HS-27A (cell line): ENCODE measurements at places on chromosomes 16 and 17.
A peak's percentile ranks its signal among the peaks of the same experiment; 100 is the strongest.

- no peak for DNase-seq
These were observed 45.8 kb downstream of the SYT17 start for GRCh38 chr16:19213885-19214284.

GRCh38 chr16:54069601-54070239, 216.9 kb downstream of the IRX3 start:
- DNase-seq: no peak

DNA sequence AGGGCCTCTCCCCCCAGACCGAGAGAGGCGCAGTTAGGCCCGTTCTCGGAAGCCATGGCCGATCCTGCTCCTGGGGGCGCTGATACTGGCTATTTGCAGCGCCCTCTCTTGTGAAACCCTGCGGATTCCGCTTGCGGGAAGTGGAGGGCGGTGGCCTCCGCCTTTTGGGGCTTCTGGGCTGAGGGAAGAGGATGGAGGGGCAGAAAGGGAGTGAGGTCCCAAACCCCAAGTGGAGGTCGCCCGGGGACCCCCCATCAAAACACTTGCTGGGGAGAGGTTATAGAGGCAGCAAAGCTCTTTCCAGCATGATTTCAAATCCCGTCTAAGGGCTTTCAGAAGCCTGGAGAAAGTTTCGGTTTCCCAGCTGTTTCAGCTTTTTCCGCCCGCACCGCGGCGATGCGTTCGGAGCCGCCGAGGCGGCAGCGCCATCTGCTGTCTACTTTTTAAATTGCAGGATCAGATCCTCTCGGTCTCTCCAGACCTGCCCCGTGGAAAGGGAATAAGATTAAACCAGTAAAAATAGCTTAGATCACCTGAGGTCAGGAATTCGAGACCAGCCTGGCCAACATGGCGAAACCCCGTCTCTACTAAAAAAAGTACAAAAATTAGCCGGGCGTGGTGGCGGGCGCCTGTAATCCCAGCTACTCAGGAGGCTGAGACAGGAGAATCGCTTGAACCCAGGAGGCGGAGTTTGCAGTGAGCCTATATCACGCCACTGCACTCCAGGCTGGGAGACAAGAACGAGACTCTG, 15.8 kb downstream of the SNX20 start:
- peak; percentile 12 for DNase-seq

GRCh38 chr16:49617016-49617629, 238.8 kb downstream of the ZNF423 start:
- no peak for DNase-seq

DNA sequence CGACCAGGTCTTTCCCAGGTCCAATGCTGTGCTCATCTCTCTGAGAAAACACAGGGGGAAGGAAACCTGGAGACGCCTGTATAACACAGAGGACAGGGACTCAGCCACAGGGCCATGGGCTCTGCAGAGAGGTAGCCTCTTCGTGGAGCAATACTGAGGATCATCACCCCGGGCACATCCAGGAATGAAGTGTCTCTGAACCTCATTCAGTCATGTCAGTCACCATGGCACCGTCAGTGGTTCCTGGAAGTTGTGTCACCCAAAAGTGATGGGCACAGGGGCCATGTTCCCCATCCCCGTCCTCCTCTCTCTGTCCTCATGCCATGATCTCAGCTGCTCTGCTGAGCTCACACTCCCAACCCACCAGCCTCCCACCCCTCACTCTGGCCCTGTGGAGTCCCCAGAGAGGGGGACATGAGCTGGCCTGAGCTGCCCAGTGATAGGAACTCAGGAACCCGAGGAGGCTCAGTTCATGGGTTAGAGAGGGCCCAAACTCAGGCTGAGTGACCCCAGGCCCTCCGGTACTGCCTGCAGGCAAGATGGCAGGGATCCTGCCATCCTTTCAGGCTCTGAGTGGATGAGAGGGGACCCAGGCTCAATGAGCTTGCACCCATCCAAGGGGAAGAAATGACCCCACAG, 53.4 kb downstream of the PITPNM3 start:
- DNase-seq: no peak

- no peak for DNase-seq
These were observed 786 bp downstream of the TMC7 start for GRCh38 chr16:18984435-18985005.

- DNase-seq: no peak
These were observed 20.0 kb downstream of the AARSD1 start for GRCh38 chr17:42944211-42944610.

GRCh38 chr17:35728551-35728950, 2.9 kb upstream of the RASL10B start:
- DNase-seq: no peak

DNA sequence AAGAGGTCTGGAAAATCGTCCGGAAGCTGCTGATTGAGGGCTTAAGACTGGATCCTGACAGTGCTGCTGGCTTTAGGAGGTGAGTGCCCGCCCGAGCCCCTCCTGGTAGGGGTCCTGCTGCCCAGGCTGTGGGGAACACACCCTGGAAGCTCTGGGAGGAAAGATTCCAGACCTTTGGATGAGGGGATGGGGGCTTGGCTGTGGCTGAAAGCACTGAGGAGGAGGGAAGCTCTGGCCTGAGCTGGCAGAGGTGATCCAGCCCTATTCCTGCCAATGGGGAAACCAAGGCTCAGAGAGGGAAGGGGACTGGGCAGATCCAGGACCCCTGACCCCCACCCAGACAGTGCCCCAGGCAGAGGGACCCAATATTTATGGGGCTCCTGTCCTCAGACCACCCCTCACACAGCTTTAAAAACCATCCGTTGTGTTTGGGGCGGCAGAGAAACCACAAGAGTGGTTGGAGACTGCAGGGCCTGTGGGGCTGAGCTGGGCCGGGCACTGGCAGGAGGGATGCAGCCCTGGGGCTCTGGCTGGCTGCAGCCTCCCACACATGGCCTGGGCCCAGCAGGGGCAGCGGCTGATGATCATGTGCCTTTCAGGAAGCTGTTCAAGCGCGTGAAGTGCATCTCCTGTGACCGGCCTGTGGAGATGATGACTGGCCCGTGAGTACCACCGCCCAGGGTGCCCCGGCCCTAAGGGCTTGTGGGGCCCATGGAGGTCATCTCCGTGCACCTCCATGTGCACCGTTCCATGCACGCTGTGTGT, 22.8 kb downstream of the UBALD1 start:
- no peak for DNase-seq

GRCh38 chr16:81711657-81712319, 67.3 kb upstream of the PLCG2 start:
- DNase-seq: peak; percentile 81

GRCh38 chr16:12544477-12545296, 259.0 kb downstream of the CPPED1 start:
- no peak for DNase-seq

- DNase-seq: no peak
These were observed 104.7 kb upstream of the CHMP6 start for GRCh38 chr17:80886641-80887573.

GRCh38 chr16:85291302-85292148, 179.3 kb upstream of the CIBAR2 start:
- no peak for DNase-seq

GRCh38 chr17:81740395-81740961, 28.4 kb downstream of the SLC25A10 start:
- DNase-seq: no peak

DNA sequence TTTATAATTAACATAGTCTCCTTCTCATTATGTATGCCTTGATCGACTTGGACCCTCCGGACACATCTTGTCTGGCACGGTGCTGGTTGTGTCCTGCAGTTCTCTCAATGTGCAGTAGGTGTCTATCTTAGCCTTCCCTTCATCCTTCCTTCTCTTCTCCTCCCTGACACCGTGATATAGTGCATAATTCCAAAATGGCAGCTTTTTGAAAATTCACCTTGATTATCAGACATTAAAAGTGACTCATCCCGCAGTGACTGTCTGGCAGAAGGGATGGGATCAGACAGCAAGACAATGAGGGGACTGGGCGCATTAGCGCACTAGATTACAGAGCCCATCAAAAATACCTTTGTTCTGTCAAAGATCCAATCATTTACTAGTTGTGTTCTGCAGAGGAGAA, 70.0 kb upstream of the PMFBP1 start:
- DNase-seq: no peak

GRCh38 chr16:1079786-1080525, 7.4 kb downstream of the SSTR5 start:
- DNase-seq: no peak

- no peak for DNase-seq
These were observed 506.7 kb downstream of the HAPSTR1 start for GRCh38 chr16:9597967-9598730.

DNA sequence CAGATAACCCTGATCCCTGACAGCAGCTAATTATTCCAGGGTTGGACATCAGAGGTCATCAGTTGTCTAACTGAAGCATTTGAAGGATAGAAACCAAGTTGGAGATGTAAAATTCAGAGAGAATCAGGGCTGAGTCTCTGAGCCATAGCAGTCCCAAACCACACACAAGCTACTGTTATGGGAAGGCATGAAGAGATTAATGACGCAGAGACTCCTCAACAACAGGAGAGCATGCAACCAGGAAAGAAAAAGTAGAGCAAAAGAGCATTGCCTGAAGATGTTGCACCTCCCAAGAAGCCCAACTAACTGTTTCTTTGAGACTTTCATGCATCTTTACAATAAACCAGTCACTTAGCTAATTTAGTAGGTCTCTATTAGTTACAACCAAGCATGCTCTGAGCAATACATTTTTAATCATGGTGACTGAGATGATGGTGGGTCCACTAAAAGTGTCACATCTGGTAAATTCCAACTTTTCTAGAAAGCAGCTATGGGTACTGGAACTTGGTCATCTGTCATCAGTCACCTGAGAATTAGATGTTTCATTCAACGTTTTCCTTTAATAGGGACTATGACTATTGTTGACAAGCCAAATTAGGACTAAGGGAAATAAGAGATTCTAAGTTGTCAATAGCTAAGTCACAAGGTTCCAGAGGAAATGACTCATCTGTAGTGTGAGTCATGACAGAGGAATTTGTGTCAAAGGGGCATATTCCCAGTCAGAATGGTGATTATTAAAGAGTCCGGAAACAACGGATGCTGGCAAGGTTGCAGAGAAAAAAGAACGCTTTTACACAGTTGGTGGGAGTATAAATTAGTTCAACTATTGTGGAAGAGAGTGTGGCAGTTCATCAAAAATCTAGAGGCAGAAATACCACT, 239.8 kb downstream of the CHD9NB start:
- peak; percentile 71 for DNase-seq

- DNase-seq: no peak
These were observed 773 bp downstream of the BLTP2 start for GRCh38 chr17:28643983-28644786.

DNA sequence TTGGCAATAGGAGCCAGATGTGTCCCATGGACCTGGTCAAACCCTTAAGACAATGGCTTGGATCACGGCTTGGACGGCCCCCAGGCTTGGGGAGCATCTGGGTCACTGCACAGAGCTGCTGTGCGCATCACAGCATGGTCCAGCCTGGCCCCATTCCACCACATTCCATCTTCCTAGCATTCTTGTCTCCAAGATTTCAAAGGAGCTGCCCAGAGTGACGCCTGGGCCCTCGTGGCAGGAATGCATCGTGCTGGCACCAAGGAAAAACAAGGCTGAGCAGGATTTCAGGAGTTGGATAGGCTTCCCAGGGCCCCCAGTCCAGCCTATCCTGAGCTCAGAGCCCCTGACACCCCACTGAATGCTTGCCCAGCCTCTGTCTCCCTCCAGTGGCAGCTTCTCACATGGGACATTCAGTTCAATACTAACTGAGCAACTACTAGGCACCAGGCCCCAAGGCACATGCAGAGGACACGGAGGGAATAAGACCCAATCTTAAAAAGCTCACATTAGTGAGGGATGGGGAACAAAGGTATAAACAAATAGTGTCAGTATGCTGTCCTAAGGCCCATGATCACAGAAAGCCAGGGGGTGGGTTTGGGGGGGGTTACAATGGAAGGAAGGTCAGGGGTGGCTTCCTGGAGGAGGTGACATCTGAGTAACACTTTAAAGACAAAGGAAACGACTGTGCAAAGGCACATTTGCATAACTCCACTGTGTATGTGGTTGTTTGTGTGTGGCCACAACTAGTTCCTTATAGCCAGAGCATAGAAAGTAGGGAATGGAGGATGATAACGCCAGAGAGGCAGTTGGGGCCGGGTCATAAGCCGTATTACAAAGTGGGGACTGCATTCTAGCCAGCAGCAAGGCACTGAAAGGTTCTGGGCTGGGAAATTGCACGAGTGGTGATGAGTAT, 34.1 kb downstream of the TK2 start:
- DNase-seq: peak; percentile 72

GRCh38 chr16:4882633-4883285, 35.5 kb downstream of the UBN1 start:
- peak; percentile 29 for DNase-seq

DNA sequence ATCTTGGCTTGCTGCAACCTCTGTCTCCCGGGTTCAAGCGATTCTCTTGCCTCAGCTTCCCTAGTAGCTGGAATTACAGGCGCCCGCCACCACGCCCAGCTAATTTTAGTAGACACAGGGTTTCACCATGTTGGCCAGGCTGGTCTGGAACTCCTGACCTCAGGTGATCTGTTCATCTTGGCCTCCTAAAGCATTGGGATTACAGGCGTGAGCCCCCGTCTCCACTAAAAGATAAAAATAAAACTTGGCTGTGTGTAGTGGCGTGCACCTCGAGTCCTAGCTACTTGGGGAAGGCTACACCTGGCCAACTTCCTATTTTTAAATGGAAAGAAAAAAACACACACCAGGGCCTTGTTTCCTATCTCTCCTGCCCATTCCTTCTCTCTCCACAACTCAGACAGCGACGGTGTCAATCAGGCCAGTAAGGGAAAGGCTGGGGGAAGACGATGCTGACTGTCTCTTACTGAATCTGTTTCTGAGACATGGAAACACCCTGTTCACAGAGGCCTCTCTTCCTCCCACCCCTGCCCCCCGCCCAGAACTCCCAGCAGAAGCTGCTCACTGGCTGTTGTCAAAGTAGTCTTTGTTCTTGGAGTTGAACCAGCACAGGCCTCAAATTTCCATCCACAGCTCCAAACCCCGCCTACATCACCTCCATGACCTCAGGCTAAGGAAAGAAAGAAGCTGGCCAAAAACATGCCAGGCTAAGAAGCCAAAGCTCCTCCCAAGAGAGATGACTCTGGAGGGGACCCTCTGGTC, 96.6 kb downstream of the NXN start:
- no peak for DNase-seq

DNA sequence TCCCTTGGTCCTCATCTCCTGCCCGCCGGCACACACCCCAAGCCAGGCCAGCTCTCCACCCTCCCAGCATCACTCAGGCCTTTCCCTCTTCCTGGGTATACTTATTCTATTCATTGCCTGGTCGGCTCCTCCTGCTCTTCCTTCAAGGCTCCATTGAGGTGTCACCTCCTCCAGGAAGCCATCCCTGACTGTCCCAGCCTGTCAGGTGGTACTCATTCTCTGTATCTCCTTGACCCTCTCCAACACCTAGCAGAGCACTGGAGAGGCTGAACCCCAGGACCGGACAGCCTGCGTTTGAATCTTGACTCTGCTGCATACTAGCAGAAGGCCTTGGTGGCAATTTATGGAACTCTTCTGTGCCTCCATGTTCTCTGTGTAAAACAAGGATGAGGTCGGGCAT, 428 bp upstream of the TNFRSF13B start:
- no peak for DNase-seq
